ENCODE measurements at places on chromosomes 3 and 15. TPM values are rescaled to one million over a fixed set of nuclear protein-coding genes. Genes with fewer than 3 reads are reported as not detected.
A peak's percentile ranks its signal among the peaks of the same experiment; 100 is the strongest.

DAPK2 gene
- total RNA-seq = 6.0 TPM

ISLR2 gene
- total RNA-seq = not detected

PLSCR5 gene
- not detected for total RNA-seq

SMCO1 gene
- total RNA-seq = not detected

RBP2 gene
- total RNA-seq = not detected

LRRC34 gene
- total RNA-seq = 1.0 TPM

AP4E1 gene
- 14.5 TPM for total RNA-seq

DLL4 gene
- total RNA-seq = 0.16 TPM

ONECUT1 gene
- not detected for total RNA-seq

ADAMTS17 gene
- 4.8 TPM for total RNA-seq

GRCh38 chr15:98755138-98755537 lies 106.8 kb downstream of the IGF1R start:
- H3K4me3 ChIP-seq = no peak overlapping the region
- no peak for DNase-seq
- H3K4me1 ChIP-seq = no peaks in the 10 kb centered on the region
- H3K27ac ChIP-seq = no peak overlapping the region
- no peaks in the 10 kb centered on the region for H3K36me3 ChIP-seq

- no peak overlapping the region for H3K27ac ChIP-seq
- no peak overlapping the region for H3K4me3 ChIP-seq
- no peaks in the 10 kb centered on the region for H3K27me3 ChIP-seq
- peaks cover 6% of the 10 kb centered on the region for H3K4me1 ChIP-seq
- no peaks in the 10 kb centered on the region for H3K36me3 ChIP-seq
Measured at GRCh38 chr15:31516440-31516839, 189.8 kb downstream of the KLF13 start.

DNA sequence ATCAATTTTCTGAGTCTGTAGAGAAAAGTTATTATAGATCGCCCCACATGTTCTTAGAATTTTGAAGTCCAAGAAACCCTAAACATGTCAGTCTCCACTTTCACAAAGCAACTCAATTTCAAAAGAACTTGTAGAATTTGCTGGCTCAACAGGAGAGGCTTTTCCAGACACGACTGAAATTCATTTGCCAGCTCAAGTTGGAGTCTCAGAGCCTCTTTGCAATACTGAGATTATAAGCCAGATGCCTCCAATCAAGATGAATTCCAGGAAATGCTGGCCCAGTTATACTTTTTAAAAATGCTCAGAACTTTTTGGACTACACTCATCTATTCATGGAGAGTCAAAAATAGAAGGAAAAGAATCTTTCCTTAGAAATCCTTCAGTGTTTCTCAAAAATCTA lies 56.9 kb upstream of the NLGN1 start:
- no peaks in the 10 kb centered on the region for H3K36me3 ChIP-seq
- no peaks in the 10 kb centered on the region for H3K27me3 ChIP-seq
- H3K27ac ChIP-seq = no peak overlapping the region
- H3K4me3 ChIP-seq = no peak overlapping the region

GRCh38 chr3:5929027-5929426 lies 741.5 kb downstream of the EDEM1 start:
- no peaks in the 10 kb centered on the region for H3K27me3 ChIP-seq
- no peak overlapping the region for H3K27ac ChIP-seq
- no peak overlapping the region for H3K4me3 ChIP-seq
- no peak for DNase-seq

GRCh38 chr15:98745650-98746374 lies 97.5 kb downstream of the IGF1R start:
- no peak overlapping the region for H3K27ac ChIP-seq
- H3K4me1 ChIP-seq = peaks cover 4% of the 10 kb centered on the region
- H3K4me3 ChIP-seq = no peak overlapping the region
- no peaks in the 10 kb centered on the region for H3K27me3 ChIP-seq

DNA sequence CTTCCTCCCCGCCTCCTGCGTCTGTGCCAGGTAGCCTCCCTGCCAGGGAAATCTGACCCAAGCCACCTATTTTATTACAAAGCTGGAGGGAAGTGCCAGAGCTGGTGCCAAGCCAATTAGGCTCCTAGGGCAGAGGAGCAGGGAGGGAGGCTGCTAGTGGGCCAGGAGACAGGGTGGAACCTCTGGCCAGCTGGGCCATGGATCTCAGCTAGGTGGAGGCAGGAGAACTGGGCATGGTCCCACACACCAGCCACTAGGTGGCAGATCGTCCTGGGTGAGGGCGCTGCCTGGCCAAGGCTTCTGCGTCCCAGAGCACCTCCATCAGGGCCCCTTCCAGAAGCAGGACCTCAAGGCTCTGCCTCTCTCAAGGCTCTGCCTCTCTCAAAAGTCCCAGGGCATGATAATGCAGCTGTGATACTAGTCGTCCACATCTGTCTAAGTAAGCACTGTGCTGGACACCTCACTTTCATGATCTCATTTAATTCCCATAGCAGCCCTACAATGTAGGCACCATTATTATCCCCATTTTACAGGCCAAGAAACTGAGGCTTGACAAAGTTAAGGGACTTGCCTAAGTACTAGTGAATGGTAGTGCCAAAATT lies 4.5 kb upstream of the RFT1 start:
- H3K27ac ChIP-seq = no peak overlapping the region
- no peaks in the 10 kb centered on the region for H3K36me3 ChIP-seq
- H3K27me3 ChIP-seq = no peaks in the 10 kb centered on the region
- H3K4me1 ChIP-seq = peaks cover 9% of the 10 kb centered on the region
- peak; percentile 46 for DNase-seq

GRCh38 chr3:45807681-45808540 lies 11.6 kb upstream of the SLC6A20 start:
- H3K36me3 ChIP-seq = no peaks in the 10 kb centered on the region
- DNase-seq = no peak
- H3K27me3 ChIP-seq = no peaks in the 10 kb centered on the region

GRCh38 chr3:180073561-180073960 lies 36.8 kb upstream of the PEX5L start:
- H3K36me3 ChIP-seq = no peaks in the 10 kb centered on the region
- no peak overlapping the region for H3K27ac ChIP-seq
- no peak for DNase-seq
- H3K4me3 ChIP-seq = no peak overlapping the region
- H3K4me1 ChIP-seq = no peaks in the 10 kb centered on the region
- H3K27me3 ChIP-seq = no peaks in the 10 kb centered on the region

- no peak overlapping the region for H3K4me3 ChIP-seq
- no peaks in the 10 kb centered on the region for H3K4me1 ChIP-seq
- no peaks in the 10 kb centered on the region for H3K36me3 ChIP-seq
- H3K27me3 ChIP-seq = no peaks in the 10 kb centered on the region
- no peak overlapping the region for H3K27ac ChIP-seq
Measured at GRCh38 chr3:62415312-62415801, 42.0 kb upstream of the FEZF2 start.

DNA sequence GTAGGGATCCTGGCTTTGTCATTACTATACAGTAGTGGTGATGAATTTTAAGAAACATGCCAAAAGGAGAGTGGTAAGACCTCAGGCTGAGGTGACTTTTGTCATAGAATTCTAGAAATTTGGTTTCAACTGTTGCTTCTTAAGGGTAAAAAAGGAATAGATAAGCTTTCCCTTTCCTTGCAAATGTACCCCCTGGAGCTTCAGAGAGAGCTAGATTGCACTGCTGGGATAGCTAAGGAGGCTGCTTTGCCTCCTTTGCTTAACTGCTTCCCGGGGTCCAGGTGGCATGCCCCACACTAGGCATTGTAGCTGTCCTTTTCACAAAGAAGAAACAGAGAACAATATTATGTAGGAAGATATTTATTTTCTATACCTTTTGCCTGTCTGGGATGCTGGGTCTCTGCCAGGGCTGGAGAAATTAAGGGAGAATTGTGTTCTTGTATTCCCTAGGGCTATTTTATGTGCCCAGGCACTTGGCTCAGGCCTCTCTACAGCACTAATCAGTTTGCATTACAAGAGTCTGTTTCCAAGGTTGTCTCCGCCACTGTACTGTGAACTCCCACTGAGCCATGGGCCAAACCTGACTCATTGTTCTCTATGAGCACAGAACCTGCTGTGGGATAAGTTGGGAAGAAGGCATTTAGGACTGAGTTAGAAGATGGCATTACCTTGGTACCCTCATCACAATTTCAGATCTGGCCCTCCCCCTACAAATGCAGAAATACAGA lies 460.0 kb downstream of the PDCD6IP start:
- no peak overlapping the region for H3K4me3 ChIP-seq
- no peak for DNase-seq
- no peaks in the 10 kb centered on the region for H3K27me3 ChIP-seq
- no peak overlapping the region for H3K27ac ChIP-seq
- H3K4me1 ChIP-seq = no peaks in the 10 kb centered on the region

DNA sequence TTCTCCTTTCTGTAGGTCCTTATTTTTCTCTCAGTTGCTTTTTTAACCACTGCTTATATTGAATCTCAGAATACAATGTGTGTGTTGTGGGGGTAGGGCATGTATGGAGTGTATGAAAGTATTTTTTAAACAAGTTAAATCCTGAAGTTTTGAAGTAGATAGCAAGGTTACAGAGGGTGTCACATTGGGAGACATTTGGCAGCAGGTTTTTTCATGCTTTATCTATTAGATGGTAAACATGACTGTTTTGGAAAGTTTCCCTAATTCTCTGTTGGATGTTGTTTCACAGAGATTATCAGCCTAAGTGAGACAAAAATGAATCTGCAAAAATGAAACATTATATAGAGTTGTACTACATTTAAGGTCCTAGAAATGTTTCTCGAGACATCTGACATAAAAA lies 190.6 kb upstream of the ARPP21 start:
- no peak overlapping the region for H3K27ac ChIP-seq
- H3K27me3 ChIP-seq = no peaks in the 10 kb centered on the region
- H3K4me3 ChIP-seq = no peak overlapping the region
- H3K4me1 ChIP-seq = no peaks in the 10 kb centered on the region
- H3K36me3 ChIP-seq = no peaks in the 10 kb centered on the region

DNA sequence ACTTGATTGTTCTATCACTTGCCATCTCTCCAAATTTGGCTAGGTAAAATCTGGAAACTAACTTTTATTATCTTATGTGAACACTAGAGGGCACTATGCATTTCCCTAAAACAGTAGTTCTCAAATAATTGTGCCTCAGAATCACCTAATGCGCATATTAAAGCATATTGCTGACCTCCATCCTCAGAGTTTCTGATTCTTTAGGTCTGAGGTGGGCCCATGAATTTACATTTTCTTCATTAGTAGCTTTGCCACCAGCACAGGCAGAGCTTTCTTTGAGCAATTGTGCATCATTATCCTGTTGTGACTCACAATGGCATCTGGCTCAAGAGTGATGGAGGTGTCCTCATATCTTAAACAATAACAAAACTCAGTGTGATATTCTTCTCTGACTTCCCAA lies 17.5 kb upstream of the BCHE start:
- H3K36me3 ChIP-seq = no peaks in the 10 kb centered on the region
- H3K4me1 ChIP-seq = no peaks in the 10 kb centered on the region
- no peak overlapping the region for H3K27ac ChIP-seq
- no peak overlapping the region for H3K4me3 ChIP-seq
- no peak for DNase-seq

DNA sequence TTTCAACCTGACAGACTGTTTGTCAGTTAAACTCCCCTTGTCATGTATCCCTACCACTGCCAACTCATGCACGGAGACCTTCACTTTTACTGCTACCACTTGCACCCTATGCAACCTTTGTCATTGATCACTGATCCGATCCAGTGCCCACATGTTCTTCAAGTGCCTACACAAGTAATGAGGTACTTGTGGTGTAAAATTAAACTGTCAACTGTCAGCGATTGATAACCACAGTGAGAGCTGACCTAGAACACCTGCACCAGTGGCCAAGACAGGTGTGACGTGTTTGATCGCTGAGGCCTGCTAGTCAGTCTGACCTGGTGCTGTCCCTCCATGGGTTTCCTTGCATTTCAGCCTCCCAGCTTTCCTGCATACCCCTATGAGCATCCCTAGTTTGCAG lies 55.6 kb downstream of the MECOM start:
- no peaks in the 10 kb centered on the region for H3K27me3 ChIP-seq
- H3K4me1 ChIP-seq = no peaks in the 10 kb centered on the region
- H3K4me3 ChIP-seq = no peak overlapping the region
- H3K27ac ChIP-seq = no peak overlapping the region

DNA sequence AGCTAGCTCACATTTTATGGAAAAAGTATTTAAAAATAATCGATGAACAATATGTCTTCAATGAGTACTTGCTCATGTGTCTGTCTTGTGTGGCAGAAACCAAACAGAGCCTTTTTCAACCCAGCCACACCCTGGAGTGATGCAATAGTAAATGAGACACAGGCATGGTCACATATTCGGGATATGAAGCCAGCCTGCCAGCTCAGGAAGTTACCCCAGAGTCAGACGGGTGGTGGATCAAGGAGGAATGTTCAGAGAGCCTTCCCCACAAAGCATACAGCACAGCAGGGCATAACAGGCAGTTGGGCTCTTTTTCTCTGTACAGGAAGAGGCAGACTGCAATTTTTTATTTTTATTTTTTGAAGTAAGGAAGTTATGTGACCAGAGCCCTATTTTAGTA lies 27.3 kb downstream of the LARP6 start:
- DNase-seq = no peak
- no peak overlapping the region for H3K27ac ChIP-seq
- H3K4me3 ChIP-seq = no peak overlapping the region
- no peaks in the 10 kb centered on the region for H3K27me3 ChIP-seq
- H3K4me1 ChIP-seq = no peaks in the 10 kb centered on the region

DNA sequence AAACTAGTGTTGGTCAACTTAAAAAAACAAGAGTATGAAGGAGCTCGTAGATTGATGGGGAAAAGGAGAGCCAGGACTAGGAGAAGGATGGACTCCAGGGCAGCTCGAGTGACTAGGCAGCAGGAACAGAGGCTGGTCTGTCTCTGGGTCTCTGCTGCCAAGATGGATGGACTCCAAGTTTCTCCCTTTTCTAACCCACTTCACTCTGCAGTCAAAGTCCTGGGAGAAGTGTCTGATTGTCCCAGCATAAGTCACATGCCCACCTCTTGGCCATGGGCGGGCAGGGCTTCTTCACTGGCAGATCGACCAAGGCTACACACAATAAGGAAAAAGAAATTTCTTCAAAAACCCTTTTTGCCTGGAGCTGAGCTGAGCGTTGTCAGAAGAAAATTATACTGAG lies 9.2 kb upstream of the EPB42 start:
- H3K4me3 ChIP-seq = no peak overlapping the region
- no peak for DNase-seq
- H3K27ac ChIP-seq = no peak overlapping the region

GRCh38 chr15:75554717-75555116 lies 24.4 kb downstream of the PTPN9 start:
- no peaks in the 10 kb centered on the region for H3K4me1 ChIP-seq
- DNase-seq = no peak
- no peaks in the 10 kb centered on the region for H3K27me3 ChIP-seq
- H3K36me3 ChIP-seq = no peaks in the 10 kb centered on the region
- H3K4me3 ChIP-seq = no peak overlapping the region
- no peak overlapping the region for H3K27ac ChIP-seq

GRCh38 chr3:189772584-189772983 lies 141.4 kb downstream of the TP63 start:
- no peak for DNase-seq
- no peaks in the 10 kb centered on the region for H3K27me3 ChIP-seq
- no peaks in the 10 kb centered on the region for H3K36me3 ChIP-seq
- H3K27ac ChIP-seq = no peak overlapping the region
- no peaks in the 10 kb centered on the region for H3K4me1 ChIP-seq
- no peak overlapping the region for H3K4me3 ChIP-seq

Measured in natural killer cell (primary cell).